ENCODE measurements at places on chromosomes 11 and 22.

DNA sequence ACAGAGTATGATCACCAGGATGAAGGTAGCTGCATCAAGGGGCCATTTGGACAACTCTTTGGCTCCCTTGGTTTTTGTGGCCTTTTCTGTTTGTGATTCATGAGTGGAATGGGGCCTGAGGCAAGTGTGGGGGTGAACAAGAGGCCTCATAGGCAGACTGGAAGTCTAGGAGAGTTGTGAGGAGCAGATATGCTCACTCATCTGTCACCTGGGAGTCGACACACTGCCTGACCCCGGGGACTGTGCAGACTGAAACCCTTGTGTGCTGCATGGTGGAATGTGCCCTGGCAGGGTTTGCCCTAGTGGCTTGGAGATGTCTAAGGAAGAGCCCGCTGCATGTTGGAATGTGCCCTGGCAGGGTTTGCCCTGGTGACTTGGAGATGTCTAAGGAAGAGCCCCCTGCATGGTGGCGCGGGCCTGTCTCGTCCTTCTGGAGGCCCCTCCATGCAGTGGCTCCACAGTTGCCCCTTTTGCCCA is 60.0 kb downstream of the MED15 start:
- DNase-seq: peak; percentile 57

GRCh38 chr11:78311702-78312371 is 105.8 kb downstream of the GAB2 start:
- no peak for DNase-seq

DNA sequence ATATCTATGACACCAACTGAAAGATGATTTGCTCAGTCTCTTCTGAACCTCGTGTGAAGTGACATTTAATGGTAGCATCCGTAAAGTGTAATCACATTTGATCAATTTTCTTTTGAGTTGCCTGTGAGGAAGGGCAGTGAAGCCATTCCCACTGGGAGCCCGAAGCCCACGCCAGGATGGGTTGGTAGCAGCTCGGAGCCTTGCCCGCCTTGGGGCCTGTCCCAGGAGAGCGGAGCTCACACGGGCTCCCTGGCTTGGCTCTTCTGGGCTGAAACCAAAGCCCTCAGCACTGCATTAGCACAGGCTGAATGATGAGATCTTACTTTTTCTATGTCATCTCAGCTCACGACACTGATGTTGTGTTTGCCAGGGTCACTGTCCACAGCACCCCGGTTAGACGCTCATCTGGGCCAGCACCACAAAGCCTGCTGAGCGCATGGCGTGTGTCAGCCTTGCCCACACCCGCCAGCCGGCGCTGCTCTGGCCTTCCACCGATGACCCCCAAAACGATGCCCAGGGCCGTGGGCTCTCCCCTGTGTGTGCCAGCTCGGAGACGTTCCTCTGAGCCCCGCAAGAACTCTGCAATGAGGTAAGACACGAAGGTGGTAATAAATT is 9.3 kb upstream of the TRMU start:
- DNase-seq: no peak

- DNase-seq: no peak
Observed at GRCh38 chr11:123221584-123221983, 26.5 kb upstream of the CLMP start.

- no peak for DNase-seq
Observed at GRCh38 chr11:6611092-6611962, 689 bp downstream of the TAF10 start.

DNA sequence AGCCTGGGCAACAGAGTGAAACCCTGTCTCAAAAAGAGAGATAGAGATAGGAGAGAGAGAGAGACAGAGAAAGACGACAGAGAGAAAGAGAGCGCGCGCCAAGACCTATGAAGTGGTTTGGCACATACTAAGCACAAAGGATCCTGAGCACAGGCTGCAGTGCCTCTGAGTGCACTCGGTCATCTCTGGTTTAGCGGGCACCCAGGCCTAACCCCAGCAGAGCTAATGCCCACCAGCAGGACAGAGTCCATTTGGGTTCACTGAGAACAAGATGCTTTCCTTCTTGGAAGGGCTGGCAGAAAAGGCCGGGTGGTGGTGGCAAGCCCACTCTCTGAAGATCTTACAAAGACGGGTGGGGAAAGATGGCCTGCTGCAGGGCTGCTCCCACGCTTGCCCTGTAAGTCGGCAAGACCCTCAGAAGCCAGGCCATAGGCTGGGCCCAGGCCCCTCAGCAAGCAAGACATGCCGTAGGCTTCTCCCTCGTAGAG is 3.3 kb downstream of the SCARF2 start:
- DNase-seq: no peak

DNA sequence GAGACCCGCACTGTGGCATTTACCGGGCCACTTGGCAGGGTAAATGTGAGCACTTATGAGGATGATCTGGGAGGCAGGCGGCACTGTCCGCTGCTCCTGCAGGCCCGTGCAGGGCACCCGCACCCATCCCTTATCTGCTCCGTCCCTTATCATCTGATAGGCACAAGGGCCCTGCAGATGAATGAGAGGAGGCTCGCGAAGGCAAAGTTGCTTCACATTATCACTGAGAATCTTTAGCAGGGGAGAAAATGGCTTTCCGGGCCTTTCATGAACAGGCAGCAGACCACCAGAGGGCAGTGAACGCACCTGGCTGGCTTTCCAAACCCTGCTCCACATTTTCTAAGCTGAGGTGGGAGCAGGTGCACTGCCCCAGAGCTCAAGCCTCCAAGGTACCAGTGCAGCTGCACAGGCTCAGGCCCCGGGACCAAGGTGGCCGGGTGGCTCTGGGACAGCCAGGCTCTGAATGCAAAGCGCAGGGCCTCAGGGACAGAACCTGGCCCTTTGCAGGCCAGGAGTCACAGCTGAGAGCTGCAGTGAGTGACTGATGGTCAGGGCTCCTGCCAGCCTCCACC is 165.6 kb downstream of the SHANK2 start:
- no peak for DNase-seq

DNA sequence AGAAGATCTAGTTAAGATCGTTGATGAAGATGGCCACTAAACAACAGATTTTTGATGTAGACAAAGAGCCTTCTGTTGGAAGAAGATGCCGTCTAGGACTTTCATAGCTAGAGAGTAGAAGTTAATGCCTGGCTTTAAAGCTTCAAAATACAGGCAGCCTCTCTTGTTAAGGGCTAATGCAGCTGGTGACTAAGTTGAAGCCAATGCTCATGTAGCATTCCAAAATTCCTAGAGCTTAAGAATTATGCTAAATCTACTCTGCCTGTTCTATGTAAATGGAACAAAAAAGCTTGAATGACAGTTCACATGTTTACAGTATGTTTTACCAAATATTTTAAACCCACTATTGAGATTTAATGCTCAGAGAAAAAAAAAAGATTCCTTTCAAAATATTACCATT is 492.6 kb downstream of the CNTN5 start:
- DNase-seq: no peak

GRCh38 chr11:17960091-17960490 is 52.8 kb downstream of the SERGEF start:
- no peak for DNase-seq

DNA sequence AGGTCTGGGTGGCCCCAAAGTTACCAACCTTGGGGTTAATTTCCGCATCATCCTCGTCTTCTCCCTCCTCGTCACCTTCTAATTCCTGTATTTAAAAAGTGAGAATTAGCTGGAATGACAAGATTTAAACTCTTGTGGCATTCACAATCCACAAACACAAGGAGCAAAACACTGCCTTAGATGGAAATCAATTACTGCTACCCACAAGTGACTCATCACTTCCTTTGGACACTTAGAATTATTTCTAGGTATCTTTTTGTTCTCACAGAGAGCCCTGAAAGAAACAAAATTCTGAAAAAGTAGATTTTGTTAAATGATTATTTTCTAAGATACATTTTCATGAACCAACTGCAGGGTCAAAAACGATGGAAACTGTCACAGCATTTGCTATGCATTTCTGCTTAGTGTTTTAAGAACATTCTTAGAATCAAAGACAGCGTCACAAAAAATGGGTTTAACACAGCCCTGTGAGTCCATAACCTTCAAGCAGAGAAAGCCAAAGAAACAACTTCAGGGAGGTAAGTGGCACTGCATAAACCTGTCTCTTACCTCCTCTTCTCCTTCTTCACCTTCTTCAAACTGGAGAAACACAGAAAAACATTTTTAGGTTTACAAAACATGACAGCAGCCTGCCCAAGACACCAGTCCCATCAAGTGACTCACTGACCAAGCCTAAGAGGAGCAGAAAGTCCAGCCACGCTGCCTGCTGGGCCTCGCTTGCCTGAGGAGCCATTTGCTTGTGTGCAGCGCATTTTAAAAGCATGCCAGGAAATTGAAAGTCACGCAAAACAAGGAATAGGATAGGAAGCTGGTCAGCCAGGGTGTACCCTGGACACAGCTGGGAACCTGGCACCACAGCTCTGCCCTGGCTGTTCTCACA is 22.3 kb upstream of the PHLDA2 start:
- DNase-seq: peak; percentile 63

GRCh38 chr11:83681031-83681781 is 395.0 kb upstream of the CCDC90B start:
- DNase-seq: no peak
